Activated CD8-positive, alpha-beta memory T cell treated with anti-CD3 and anti-CD28 coated beads for 4 hours (primary cell): ENCODE measurements at places on chromosomes 1 and 21.

- no peak for DNase-seq
Measured at GRCh38 chr1:176820391-176821031, 344.0 kb downstream of the ASTN1 start.

DNA sequence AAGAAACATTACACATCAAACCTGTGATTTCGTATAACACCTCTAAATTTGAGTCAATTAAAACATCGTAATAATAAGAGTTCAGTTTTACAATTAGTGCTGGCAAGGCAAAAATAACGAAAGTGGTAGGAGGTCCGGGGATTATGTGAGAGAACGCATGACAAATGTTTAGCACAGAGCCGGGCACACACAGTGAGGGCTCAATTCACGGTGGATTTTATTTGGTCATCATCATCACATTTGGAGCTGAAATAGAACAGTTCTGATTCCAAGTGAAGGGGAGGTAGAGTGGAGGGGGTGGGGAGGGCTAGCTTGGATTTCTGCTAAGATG lies 20.0 kb downstream of the H3-3A start:
- DNase-seq, result no peak

- no peak for DNase-seq
Measured at GRCh38 chr1:205920861-205921569, 22.2 kb downstream of the SLC26A9 start.

DNA sequence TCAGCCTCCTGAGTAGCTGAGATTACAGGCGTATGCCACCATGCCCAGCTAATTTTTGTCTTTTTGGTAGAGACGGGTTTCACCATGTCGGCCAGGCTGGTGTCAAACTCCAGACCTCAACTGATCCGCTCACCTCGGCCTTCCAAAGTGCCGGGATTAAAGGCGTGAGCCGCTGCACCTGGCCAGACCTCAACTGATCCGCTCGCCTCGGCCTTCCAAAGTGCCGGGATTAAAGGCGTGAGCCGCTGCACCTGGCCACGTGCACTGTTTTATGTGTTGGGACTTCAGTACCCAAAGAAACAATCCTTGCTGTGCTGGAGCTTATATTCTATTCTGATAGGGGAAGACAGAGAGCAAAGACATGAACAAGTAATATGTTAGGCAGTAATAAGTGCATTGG lies 10.1 kb downstream of the TRAF5 start:
- DNase-seq, result no peak

DNA sequence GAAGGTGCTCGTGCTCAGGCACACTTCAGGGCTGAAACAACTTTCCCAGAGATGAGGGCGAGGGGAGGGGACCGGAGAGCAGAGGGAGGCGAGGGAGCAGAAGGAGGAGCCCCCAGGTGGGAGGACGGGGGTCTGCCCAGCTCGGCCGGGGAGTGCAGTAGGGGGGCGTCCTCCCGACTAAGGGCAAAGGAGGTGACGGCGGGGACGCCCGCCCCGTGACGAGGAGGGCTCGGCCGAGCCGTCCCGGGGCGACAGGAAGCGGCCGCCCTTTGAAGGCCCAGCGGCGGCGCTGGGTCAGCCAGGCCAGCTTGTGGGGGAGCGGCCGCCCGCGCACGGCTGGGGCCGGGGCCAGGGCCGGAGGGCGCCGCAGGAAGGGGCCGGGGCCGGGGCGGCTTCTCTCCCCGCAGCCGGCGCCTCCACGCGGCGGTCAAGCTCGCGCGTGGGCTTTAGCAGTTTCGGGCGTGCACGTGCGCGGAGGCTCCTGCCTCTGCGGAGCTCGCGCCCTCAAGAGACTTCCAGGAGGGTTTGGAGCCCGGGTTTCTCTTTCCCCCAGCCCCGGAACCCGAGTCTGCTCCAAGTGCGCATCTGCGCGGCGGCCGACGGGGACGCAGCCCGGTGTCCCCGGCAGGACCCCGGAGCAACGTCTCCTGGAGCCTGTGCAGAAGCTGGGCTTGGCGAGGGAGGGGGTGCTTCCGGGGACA lies 100.8 kb upstream of the SLC45A1 start:
- DNase-seq, result no peak

DNA sequence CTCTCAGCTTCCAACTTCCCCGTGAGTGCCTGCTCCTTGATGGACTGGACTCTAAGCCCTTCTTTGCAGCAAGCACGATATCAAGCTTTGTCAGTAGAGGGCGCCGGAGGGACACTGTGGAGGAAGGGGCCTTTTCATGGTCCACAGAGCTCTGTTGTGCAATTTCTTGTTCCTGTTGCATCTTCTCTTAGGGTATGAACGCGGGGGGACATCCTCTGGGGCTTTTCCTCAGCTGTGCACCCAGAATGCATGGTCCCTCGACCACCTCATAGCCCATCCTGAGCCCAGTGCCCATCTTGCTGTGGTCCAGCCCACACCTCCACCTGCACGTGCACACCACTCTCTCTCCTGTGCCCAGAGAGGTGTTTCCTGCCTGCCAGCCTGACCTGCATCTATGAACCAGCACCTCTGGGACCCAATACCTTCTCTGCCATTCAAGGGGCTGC lies 556.8 kb downstream of the PTPRU start:
- DNase-seq, result no peak

GRCh38 chr1:234529095-234529949 lies 50.3 kb upstream of the TARBP1 start:
- no peak for DNase-seq

DNA sequence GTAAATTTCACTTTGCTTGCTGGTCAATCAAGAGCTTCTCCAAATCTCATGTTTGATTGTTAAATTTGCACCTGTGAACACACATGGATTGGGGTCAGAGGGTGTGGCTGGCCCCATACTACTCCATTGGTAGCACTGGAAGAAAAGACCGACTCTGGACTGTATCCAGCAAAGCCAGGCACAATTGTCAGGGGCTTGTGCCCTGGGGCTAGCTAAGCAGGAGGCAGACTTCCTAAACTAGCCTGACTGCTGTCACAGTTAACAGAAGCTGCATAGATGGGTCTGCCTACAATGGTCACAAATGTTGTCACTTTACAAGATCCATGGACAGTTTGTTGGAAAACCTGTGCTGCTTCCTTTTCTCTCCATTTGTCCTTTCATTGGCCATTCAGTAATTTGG lies 421.0 kb downstream of the DSCAM start:
- no peak for DNase-seq

DNA sequence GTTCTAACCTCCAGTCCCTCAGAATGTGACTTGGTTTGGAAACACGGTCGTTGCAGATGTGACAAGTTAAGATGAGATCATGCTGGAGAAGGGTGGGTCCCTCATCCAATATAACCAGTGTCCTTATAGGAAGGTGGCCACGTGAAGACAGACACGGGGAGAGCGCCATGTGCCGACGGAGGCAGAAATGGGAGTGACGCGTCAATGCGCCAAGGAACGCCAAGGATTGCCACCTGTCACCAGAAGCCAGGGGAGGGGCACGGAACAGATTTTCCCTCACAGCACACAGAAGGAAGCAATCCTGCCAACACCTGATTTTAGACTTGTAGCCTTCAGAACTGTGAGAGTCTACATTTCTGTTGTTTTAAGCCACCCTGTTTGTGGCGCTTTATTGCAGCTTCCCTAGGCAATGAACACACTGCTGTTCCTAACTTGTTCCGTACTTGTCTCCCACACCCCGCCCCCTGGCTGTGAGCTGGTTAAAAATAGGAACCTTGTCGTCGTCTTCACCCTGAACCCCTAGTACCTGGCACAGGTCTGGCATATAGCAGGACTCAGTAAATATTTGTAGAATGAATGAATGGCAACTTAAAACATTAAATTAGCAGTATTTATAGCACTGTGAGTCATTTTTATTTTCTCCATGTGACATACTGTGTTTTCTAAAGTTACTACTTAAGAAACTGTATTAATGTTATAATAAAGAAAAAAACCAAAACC lies 14.2 kb downstream of the RIMS3 start:
- DNase-seq, result no peak

DNA sequence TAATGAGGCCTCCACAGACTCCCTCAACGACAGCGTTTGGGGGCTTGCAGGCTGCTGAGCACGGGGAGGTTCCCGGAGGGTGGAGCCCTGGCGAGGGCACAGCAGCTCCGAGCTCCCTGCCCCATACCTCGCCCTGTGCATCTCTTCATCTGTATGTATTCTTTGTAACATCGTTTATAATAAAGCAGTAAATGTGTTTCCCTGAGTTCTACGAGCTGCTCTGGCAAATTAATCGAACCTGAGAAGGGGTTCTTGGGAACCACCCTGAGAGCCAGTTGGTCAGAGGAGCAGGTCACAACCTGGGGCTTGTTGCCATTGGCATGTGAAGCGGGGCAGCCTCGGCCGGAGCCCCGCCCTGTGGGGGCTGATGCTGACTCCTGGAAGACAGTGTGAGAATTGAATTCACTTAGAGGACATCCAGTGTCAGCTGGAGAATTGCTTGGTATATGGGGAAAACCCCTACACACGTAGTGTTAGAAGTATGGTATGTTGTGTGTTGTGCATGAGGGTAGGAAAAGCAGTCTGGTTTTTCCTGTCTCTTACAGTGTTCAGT lies 11.5 kb downstream of the SLC37A1 start:
- DNase-seq, result no peak

DNA sequence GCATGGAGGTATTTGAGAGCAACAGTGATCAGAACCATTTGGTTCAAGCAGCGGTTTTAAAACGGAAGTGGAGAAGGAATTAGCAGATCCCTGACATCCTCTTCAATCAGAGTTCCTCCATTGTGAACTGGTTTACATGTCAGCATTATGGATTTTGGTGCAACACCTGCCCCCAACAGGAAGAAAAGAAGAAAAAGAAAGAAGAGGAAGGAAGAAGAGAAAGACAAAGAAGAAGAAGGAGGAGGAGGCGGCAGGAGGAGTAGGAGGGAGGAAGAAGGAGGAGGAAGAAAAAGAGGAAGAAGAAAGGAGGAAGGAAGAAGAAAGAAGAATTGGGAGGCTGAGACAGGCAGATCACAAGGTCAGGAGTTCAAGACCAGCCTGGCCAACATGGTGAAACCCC lies 17.4 kb downstream of the NDUFS5 start:
- no peak for DNase-seq

DNA sequence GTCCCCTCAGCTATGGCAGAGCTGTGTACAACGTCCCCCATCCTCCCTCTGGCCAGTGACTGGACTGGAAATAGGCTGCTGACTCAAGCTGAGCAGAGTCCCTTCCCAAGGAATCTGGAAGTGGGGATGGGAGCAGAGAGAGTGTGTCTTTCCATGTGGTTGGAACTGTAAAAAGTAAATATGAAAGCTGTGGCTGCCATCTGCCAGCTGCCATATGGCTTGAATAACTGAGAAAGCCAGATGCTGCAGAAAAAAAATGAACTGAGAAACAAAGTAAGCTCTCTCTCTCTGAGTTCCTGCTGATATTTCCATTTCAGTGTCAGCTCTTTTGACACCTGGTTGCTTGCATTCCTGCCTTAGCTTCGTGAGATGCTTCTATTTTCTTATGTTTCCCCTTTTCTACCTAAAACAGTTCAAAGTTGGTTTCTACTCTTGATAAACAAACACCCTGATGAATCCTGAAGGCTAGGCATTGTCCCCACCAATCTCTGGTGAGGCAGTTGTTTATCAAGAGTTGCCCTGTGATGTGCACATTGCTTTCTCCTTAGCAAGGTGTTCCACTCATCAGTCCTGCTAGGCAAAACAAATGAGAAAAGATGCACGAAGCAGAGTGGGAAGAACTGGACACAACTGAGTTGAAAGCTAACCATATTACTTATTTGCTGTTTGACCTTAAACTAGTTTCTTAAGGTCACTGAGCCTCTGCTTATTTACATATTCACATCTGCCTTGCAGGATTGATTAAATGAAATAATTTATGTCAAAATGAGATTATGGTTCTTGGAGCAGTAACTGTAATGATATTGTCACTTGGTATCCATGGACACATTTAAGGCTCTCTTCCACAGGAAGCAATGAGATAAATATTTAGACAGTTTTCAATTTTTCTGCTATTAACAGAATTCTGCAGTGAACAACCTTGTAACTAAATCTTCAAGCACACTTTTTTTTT lies 16.6 kb upstream of the DR1 start:
- DNase-seq, result no peak

DNA sequence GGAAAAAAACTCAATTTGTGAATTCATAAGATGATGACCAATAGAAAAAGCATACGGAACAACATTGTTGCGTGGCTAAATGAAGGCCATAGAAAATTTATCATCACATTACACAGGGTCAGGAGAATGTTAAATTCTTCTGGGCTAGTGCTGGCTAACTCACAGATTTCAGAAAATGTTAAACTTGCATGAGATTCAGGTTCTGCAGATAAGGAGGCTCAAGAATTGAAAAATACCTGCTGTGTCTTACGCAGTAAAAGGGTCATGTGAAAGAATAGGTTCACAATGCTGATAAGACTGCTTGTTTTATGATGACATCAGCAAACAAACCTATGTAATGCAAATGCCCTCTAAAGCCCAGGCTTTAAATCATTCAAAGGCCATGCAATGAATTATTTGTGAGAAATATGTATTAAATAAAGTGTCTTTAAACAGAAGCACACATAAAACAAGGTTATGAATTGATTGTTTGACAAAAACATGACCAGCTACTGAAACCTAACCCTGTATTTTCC lies 378.8 kb downstream of the USP25 start:
- no peak for DNase-seq

DNA sequence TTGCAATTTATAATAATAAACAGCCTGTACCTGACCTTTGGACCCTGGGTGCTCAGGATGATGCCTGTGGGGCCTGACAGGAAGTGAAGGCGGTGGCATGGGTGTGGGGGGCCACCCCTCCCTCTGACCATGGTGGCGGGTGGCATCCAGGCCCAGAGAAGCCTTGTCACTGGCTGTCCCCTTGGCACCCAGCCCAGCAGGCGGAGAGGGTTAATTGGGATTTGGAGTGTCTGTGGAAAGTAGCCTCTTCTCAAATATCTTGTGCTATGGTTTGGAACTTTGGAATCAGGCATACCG lies 20.5 kb downstream of the SOX13 start:
- no peak for DNase-seq

DNA sequence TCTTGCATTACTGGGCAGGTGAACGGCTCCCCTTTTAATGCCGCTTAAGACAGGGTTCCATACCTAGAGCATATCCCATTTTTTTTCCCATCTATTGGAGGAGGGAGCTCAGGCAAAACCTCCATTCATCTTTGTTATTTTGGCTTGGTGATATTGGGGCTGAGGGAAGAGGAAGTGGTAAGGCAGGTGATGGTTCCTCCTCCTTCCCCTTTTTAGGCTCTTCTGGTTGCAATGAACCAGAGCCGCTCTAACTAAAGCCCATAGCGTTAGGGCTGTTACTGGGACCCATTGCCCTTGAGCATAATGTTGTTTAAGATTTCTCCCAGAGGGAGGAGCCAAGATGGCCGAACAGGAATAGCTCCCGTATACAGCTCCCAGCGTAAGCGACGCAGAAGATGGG lies 21.1 kb downstream of the PYHIN1 start:
- DNase-seq, result no peak

DNA sequence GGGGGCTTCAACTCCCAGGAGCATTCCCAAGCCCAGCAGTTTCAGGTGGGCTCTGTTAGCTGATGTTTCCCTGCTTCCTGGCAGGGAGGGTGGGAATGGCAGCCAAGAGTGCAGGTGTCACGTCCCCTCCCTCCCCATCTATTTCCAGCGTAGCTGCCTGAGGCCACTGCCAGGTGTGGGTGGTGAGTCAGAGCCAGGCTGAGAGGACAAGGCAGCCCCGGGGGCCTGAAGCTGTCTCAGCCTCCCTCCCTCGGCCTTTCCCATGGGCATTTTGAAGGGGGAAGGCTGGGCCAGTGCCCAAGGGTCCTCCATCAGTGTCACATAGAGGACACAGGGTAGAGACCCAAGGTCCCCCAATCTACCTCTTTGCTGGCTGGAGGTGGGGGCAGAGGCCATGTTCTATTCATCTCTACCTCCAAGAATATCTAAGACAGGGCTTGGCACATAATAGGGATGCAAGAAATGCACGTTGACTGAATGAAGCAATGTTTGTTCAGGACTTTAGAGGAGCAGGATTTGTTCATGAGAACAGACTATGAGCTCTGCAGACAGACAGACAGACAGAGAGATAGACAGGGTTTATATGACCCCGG lies 34.4 kb upstream of the ID3 start:
- DNase-seq, result no peak
